ENCODE measurements at places on chromosomes 13 and 19.

DNA sequence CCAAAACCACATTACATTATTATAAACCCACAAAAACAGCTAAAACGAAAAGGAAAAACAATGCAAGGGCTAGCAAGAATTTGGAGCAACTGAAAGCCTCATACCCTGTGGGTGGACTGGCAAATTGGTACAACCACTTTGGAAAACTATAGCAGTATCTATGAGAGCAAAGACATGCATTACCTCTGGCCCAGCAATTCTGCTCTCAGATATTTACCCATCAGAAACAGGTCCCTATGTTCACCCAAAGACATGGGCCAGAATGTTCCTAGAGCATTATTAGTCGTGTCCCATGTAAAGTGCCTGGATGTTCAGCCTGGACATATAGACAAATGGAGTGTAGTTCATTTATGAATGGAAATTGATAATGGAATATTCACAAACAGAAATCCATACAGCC, 27.9 kb downstream of the POP4 start:
- DNase-seq: no peak

GRCh38 chr13:40522282-40522681, 144.2 kb downstream of the FOXO1 start:
- no peak for DNase-seq

- DNase-seq: no peak
Measured at GRCh38 chr13:94886191-94886590, 173.8 kb upstream of the SOX21 start.

DNA sequence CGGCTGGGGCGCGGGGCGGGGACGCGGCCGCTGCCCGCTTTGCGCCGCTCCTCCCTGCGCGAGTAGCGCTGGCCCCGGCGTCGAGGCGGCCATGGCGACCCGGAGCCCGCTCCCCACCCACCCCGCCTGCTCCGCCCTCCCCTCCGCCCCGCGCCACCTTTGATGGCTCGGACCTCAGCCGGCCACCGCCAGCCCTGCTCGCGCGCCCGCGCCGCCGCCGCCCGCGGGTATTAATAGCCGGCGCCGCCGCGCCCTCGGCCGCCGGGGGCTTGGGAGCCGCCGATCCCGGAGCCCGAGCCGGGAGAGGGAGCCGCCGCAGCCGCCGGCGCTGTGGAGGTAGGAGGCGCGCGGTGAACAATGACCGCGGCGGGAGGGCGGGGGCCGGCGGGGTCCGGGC, 261 bp downstream of the FARP1 start:
- DNase-seq: no peak

DNA sequence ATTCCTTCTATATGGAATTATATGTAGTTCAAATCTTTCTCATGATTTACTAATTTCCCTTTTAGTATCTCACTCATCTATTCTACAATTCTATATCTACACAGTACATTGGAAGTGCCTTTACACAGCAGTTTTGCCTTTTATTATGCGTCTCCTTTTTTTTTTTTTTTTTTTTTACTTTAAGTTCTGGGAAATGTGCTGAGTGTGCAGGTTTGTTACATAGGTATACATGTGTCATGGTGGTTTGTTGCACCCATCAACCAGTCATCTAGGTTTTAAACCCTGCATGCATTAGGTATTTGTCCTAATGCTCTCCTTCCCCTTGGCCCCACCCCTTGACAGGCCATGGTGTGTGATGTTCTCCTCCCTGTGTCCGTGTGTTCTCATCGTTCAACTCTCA, 1150.1 kb upstream of the PRR20A start:
- DNase-seq: no peak

DNA sequence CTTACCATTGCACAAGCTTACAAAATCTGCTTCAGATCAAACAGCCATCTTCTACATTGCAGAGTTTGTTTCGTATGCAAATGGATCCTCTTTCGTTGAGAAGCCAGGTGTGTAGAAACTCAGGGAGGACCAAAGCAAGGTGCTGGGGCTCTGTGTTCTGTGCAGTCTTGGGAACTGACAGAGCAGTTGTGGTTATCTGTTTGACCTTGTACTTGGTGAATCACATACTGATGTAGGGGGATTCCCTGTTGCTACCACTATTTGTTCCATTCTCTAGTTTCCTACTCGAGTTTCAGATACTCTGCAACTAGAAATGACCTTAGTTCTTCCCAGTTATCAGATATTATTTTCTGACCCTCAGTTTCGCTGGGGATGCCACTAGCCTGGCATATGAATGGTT, 95.2 kb upstream of the CLDN10 start:
- DNase-seq: no peak

GRCh38 chr13:72657379-72657778, 70.0 kb downstream of the MZT1 start:
- no peak for DNase-seq

GRCh38 chr13:20430296-20430695, 95.4 kb downstream of the CRYL1 start:
- DNase-seq: no peak

GRCh38 chr13:94009701-94010100, 469.8 kb downstream of the DCT start:
- DNase-seq: no peak

DNA sequence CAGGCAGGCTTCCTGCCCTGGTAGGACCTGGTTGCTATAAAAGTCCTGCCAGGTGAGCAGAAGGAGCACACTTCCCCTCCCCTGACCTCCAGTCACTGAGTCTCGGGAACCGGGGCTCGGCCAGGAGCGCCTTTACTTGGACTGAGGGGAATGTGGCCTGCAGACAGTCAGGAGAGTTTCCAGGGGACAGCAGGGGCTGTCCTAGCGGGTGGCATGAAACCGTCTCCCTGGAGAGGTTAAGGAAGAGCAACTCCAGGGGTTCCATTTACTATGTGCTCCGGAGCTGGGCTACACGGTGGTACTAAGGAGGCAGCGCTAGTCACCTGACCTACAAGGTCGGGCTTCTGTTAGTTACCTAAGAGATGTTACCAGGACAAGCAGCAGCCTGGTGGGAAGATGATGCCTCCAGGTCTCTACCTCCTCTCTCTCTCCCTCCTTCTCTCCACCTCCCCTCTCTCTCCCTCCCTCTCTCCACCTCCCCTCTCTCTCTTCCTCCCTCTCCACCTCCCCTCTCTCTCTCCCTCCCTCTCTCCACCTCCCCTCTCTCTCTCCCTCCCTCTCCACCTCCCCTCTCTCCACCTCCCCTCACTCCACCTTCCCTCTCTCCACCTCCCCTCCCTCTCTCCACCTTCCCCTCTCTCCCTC, 4.1 kb upstream of the CNOT3 start:
- DNase-seq: no peak

Data from CD4-positive, alpha-beta T cell treated with Interleukin-15 for 1 hour (primary cell).